ENCODE measurements at places on chromosomes 4 and X.
A peak's percentile ranks its signal among the peaks of the same experiment; 100 is the strongest.

- DNase-seq: no peak
These were observed 61.8 kb downstream of the CAMK2D start for GRCh38 chr4:113699772-113700171.

- no peak for DNase-seq
These were observed 49.3 kb upstream of the MAGED4B start for GRCh38 chrX:52118262-52118661.

GRCh38 chrX:130347321-130347720 lies 7.6 kb downstream of the SLC25A14 start:
- DNase-seq: no peak

GRCh38 chr4:102439236-102439614 lies 61.9 kb upstream of the NFKB1 start:
- no peak for DNase-seq

GRCh38 chr4:111991797-111992196 lies 153.5 kb upstream of the FAM241A start:
- DNase-seq: peak; percentile 15

- DNase-seq: no peak
These were observed 212.6 kb upstream of the LCORL start for GRCh38 chr4:18234108-18234507.
